ENCODE measurements at places on chromosomes 7 and 10. TPM values are rescaled to one million over a fixed set of nuclear protein-coding genes. Genes with fewer than 3 reads are reported as not detected.

The TMEM229A gene
- not detected for total RNA-seq

The MSS51 gene
- 0.65 TPM for total RNA-seq

The C10orf62 gene
- not detected for total RNA-seq

The FAM25G gene
- total RNA-seq: not detected

The TMEM213 gene
- total RNA-seq: not detected

All from epithelial cell of umbilical artery (primary cell).